Cardiac muscle cell (in vitro differentiated cells and primary cell): ENCODE measurements at places on chromosomes 1 and 21. TPM values are rescaled to one million over a fixed set of nuclear protein-coding genes. Genes with fewer than 3 reads are reported as not detected.

Gene PEX14
- 29.2 and 32.1 TPM in 2 replicates for total RNA-seq

DNA sequence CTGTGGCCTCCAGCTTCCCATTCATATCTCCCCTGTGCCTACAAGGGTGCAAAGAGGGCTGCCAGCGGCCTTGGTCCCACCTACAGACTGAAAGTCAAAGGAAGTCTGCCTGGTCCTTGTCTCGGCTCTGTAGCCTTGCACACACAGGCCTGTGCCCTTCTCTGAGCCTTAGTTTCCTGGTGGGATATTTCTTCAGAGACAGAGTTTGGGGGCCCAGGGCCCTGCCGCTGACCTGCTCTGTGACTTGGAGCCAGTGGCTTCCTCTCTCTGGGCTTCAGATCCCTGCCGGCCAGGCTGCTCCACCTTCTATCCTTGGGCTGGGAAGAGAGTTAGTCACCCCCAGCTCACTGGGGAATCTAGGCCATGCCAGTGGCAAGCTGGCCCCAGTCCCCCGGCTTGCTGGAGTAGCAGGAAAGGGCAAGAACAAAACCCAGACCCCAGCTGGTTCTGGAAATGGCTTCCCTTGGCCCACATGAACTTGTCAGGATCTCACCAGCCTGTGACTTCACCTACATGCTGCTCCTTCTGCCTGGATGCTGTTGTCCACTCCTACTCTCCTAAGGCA lies 1.0 kb upstream of the TMEM61 start:
- DNase-seq: no peak

- DNase-seq: no peak
Measured at GRCh38 chr1:52323731-52324130, 42.3 kb downstream of the CC2D1B start.

Gene PROX1
- total RNA-seq: 12.8 and 28.7 TPM in 2 replicates

GRCh38 chr1:48767975-48768510 lies 8.6 kb downstream of the BEND5 start:
- DNase-seq: no peak

Gene TGFBR3
- total RNA-seq: 5.8 and 11.8 TPM in 2 replicates

GRCh38 chr1:156251527-156251926 lies 3.7 kb upstream of the PAQR6 start:
- DNase-seq: peak; percentile 58
